Activated T-helper 9 cell treated with anti-CD3 and anti-CD28 coated beads, Interleukin-2, amount 50 U/mL, for 16 hours (primary cell): ENCODE measurements at places on chromosomes 1 and 21.

DNA sequence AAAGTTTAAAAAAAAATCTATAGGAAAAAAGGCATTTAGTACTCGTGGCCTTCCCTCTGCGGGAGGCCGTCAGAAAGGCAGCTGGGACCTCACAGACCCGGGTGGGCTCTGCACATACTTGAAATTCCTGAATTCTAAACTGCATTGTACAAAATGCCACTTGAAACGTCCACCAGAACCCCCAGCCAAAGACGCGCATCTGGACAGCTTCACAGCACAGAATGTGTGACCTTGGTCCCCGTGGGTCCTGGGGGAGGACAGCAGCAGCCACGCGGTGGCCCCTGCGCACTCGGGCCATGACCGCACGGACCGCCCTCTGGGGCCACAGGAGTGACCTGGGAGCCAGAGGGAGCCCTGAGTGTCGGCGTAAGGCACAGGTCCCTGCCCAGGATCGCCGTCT is 20.6 kb upstream of the MRPS14 start:
- no peak for DNase-seq

- DNase-seq = no peak
Measured at GRCh38 chr1:190192627-190193026, 285.0 kb downstream of the BRINP3 start.

DNA sequence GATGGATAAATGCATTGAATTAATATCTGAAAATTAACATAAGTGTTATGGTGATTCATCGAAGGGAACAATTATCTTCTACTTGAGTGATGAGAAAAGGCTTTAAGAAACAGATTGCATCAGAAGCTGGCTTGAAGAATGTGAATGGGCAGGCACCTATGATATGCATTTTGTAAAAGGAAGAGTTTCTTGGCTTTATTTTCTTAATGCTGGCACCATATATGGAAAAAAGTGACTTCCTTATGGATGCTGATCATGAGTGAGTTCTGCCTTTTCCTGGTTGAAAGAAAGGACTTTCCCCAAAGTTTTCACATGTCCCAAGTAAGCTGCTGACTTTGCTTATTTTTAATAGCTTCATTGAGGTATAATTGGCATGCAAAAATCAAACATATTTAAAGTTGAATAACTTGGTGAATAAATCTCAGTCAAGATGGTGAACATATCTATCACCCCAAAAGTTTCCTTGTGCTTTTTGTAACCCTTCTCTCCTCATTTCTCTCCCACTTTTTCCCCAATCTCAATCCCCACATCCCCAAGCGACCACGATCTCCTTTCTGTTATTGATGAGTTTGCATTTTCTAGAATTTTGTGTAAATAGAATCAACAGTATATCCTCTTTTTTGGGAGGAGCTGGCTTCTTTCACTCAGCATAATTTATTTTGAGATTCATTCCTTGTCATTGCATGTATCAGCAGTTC is 74.2 kb downstream of the SPATA46 start:
- no peak for DNase-seq

DNA sequence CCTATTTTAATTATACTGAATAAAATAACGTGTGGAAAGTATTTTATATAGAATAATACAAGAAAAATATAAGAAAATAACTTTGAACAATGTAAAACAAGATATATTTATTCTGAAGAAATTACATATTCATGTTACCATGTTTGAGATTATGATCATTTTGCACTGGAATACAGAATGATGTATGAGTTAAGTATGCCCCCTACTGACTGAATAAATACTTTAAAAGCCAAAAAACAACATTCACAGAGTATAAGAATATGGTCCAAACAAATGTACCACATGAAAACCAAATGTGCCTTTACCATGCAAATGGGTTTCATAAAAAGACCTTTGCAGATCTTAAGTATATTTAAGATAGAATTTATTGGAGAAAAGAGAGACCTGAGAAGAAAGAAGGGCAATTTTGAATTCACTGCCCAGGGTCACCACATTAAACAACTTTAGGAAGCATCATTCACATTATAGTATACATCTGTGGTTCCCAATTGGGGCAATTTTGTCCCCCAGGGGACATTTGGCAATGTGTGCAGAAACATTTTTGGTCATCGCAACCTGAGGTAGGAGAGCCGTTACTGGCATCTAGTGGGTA is 136.6 kb upstream of the GFI1 start:
- DNase-seq = no peak

DNA sequence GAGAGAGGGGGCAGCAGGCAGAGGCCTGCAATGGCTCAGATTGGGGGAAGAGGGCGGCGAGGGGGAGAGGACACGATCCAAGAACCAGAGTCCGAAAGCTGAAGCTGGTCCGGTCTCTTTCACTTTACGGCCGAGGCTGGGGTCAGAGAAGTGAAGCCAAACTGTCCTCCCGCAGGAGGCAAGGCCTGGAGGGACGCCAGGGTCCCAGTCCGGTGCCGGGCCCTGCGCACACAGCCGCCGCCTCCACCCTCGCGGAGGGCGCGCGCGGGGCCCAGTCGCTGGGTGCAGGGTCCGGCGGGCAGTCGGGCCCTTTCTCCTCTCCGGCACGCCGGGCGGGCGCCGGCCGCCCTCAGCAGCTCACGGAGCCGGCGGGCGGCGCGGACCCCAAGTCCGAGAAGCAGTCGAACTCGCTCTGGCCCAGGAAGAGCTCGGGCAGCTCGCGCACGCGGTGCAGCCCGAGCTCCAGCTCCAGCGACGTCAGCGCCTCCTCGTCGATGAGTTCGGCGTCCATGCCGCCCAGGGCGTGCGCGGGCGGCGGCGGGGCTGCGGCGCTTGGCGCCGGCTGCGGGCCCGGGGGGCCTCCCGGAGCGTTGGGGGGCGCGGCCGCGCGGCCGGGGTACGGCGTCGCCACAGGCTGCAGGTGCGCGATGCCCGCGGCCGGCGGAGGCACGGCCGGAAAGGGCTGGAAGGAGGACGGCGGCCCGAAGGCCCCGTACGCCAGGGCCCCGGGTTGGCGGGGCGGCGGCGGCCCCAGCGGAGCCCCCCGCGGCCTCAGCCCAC is 749 bp downstream of the CITED4 start:
- peak; percentile 10 for DNase-seq

- no peak for DNase-seq
Measured at GRCh38 chr1:163670989-163671757, 349.4 kb downstream of the NUF2 start.

DNA sequence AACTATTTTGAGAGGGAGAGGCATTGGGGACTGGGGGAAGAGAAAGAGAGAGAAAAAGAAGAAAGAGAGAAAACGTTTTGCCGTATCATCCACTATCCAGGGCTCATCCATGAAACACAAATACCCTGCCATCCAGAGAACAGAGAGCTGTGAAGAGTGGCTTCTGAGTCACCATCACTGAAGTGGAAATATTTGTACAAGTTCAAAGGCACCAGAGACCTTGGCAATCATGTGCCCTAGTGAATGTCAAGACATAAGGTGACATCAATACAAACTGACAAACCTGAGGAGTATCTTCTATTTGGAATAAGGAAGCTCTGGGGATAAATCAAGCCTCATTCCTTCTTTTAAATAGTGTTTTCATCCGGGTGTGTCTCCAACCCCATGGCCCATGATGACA is 197.2 kb upstream of the PROX1 start:
- no peak for DNase-seq

DNA sequence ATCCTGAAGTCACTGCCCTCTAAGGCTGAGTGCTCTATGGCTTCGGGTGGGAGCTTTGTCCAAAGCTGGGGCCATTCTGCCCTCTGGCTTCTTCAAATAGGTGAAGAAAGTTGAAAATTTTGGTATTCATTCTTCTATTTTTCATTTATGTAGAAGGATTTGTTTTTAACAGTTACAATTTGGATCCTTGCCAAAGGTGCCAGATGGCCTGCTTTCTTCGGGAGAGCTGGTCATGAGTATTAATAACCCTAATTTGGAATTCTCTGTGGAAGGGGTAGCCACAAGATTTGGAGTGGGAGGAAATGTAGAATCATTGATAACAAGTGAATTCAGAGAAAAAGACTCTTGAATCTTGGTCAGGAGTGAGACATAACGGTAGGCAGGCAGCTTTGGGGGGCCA is 370.4 kb upstream of the ST6GALNAC5 start:
- DNase-seq = no peak

DNA sequence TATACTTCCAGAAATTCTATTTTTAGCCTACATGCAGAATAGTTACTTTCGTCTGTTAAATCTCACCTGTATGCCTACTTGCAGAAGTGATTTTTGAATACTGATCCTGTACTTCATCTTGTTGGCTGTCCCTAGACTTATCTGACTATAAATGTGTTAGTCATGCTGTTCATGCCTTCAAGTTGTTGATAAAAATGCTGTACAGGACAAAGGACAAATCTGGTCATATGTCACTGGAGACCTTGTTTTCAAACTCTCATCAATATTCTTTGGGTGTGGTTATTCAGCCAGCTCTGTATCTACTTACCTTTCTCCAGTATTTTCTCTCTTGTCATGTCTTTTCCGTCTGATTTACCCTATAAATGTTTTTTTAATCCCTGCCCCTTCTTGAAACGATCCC is 132.9 kb downstream of the RNF220 start:
- DNase-seq = no peak

- DNase-seq = no peak
Measured at GRCh38 chr1:29123887-29124365, at the start of gene TMEM200B. TSS of gene TMEM200B (minus strand) at chr1:29123903. CDS start at chr1:29121828, 2,075 bp downstream.

DNA sequence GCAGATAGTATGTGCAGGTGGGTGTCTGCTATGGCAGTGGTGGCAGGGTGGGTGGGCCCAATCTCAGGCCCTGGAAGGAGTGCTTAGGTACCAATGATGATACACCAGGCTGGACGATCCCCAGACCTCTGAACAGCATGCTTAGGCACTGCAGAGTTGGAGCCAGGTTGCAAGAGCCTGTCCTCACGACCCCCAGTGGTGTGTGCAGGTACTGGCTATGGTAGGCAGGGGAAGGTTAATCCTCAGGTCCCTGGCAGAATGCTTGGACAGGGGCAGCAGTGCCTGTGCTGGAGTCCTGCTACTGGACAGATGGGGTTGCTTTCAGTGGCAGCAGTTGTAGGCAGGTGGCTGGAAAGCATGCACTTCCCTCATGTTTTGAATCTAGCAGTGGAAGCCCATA is 100.5 kb upstream of the NEK7 start:
- DNase-seq = no peak

DNA sequence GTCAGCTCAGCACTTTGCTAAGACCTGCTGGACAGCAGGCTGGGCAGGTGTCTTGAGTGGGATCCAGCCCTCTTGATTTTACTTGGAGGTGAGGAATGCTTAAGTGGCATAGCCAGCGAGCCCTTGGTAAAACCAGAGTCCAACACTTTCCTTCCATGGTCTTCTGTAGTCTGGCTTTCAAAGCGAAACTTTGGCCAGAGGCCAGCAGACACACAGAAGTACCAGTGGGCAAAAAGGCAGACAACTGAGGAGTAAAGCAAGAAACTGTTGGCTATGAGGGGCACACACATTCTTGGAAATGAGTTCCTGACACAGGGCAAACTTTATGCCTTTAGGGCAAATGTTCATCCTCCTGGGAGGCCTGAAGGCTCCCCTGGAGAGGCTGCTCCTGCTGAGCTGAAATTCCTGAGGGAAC is 281.0 kb upstream of the POU3F1 start:
- no peak for DNase-seq

DNA sequence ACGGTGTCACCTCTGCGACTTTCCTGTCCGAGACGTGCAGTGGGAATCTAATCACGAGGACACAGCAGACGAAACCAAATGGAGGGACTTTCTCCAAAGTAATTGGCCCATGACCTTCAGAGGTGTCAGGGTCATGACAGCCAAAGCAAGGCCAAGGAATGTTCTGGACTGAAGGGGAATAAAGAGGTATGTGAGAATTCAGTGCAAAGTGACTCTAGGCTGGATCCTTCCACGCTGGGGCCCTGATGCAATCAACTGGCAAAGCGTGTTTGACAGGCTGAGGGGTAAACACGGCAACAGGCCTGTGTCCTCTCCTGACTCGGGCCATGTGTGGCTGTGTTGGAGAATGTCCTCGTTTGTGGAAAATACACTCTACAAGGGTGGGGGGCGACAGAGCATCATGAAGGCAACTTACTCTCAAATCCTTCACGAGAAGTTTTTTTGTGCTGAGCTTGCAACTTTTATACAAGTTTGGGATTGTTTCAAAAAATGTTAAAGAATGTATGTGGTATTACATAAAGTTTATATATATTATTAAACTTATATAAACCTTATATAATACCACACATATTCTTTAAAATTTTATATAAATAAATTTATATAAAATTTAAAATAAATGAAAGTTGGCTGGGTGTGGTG is 1.7 kb downstream of the CFAP74 start:
- DNase-seq = no peak

GRCh38 chr21:39353295-39353694 is 4.4 kb upstream of the HMGN1 start:
- DNase-seq = no peak

- DNase-seq = no peak
Measured at GRCh38 chr1:161987872-161988271, 35.8 kb downstream of the OLFML2B start.

GRCh38 chr1:112718691-112719418 is 3.7 kb upstream of the PPM1J start:
- peak; percentile 68 for DNase-seq

DNA sequence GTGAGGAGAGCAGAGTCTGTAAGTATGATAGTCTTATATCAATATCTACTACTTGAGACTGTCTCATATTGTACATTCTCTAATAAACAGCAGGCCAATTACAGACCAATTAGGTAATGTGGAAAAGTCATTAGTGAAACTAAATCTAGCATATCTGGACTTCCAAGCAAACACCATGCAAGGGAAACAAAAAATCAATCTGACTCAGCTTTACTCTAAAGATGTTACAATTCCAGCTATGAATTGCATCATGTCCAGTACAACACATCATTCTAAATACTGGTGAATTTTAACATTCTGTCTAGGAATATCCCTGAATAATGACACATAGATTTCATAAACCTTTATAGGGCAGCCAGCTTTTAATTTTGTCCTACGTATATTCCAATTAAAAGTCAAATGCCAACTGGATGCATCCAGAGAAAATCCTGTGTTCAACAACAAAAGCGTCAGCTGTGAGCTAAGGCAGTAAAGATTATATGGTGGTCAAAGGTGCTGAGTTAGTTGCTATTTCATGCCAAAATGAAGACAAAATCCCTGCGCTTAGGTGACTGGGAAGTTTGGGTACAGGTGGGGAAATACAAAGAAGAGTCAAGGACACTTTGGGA is 159.3 kb downstream of the TTLL7 start:
- no peak for DNase-seq

DNA sequence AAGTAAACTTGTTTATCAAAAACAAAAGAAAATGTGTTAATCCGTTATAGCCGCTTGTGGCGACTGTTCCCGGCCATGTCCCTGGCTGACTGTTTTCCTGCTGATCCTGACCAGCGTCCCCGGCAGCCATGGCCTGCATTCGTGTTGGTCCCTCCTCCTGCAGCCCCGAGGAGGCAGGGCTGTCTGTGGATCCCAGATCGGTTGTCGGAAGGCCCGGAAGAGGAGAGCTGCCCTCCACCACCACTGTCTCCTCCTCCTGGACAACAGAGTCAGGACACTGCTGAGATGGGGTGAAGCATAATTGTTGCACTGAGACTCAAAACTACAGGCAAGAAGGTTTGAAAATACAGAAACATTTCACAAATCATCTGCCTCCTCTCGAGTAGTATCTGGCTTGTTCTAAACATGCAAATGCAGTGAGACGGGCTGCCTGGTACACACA is 3.6 kb upstream of the MXRA8 start:
- DNase-seq = no peak

- DNase-seq = no peak
Measured at GRCh38 chr1:226719596-226720387, 19.3 kb downstream of the ITPKB start.
